ENCODE measurements at places on chromosomes 11 and 22.

DNA sequence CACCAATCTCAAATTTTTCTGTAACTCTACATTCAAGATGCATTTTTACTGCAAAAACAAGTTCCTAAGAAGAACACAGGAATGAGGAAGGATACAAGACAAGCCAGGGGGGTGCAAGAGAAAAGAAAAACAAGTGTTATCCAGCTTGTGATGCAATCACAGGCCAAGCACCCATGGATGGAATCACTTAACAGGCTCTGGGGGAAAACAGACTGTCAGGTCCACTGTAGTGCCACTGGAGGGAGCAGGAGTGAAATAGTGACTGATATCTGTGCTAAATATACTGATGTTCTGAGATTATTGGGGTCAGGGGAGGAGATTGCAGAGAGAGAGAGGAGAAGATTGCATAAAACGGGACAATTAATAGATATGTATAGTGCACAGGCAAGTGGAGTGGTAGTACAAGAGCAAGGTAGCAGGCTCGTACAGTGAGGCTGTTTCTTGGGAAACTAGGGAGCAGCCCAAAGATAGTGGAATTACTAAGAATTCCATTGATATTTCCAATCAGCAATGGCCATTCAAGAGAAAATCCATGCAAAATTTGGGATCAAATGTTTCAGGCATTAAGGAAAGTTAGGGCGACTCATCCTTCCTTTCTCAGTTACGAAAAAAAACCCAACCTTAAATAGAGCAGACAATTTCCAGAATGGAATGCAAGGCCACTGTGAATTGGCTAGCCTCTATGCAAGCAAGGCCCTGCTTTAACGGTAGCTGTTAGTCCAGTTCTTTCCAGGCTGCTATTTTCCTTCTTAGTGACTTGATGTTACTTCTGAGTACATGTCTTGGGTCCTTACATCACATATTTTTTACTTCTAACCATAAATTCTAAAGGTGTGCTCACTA, 52.2 kb upstream of the CEP126 start:
- DNase-seq: no peak

GRCh38 chr11:32526760-32527159, 56.9 kb upstream of the EIF3M start:
- no peak for DNase-seq

DNA sequence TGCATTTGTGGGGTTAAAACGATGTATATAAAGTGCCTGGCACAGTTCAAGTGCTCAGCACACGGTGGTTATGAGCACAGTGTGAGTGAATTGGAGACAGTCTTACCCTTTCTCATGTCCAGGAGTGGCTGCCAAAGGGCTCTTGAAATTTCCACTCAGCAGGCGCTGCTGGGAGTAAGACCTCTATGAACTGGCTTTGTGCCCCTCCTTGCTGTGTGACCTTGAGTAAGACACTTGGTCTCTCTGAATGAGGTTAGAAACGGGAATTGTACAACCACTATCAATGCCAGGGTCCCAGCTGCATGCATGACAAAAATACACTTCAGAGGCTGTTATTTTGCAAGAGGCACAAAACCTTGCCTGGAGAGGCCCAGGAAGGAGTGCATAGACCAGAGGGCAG, 86.6 kb downstream of the TSPAN18 start:
- DNase-seq: no peak

GRCh38 chr22:40721266-40721665, 42.0 kb downstream of the MCHR1 start:
- no peak for DNase-seq

Measured in cortex of kidney (tissue), 1 donor.